ENCODE measurements at places on chromosomes 5 and 9. TPM values are rescaled to one million over a fixed set of nuclear protein-coding genes. Genes with fewer than 3 reads are reported as not detected.

GRCh38 chr5:170612256-170612678 lies 108.4 kb downstream of the KCNIP1 start:
- DNase-seq, result no peak

Gene DYNC2I2
- 60.8 TPM for polyA plus RNA-seq

Gene PAX5
- 0.09 TPM for polyA plus RNA-seq

Gene FOXD4
- 0.09 TPM for polyA plus RNA-seq

DNA sequence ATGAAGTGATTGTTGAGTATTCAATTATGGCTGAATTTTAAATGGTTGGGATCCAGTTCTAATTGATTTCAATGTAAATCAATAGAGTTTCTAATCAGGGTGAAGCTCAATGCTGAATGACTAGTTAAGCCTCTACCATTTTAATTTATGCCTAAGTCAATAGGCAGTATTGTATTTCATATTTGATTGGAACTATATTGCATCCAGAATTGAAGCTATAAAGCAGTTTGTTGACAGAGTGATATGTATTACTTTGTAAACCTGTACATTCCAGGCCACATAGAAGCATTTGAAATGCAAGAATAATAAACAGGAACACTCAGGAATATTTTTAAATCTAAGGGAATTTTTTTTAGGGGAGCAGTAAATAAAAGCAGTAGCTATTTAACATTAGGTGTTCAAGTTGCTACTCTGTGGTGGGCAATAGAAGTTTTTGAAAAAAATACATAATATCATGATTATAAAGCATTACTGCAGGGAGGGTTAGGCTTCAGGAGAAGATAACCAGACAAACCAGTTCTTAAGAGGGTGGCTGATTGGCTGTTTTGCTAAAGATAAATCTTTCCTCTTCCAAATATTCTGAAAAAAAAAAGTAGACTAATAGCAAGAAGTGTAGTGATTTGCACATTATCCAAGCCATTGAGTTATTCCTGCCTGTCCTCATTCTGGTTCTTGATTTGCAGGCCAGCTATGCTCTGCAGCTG lies 492.0 kb upstream of the MEF2C start:
- no peak for DNase-seq

Gene CRHBP
- not detected for polyA plus RNA-seq

GRCh38 chr5:68149189-68149588 lies 66.4 kb upstream of the PIK3R1 start:
- no peak for DNase-seq

Gene IL7R
- polyA plus RNA-seq, result 13.9 TPM

GRCh38 chr5:144972317-144972716 lies 801.6 kb downstream of the KCTD16 start:
- DNase-seq, result no peak

DNA sequence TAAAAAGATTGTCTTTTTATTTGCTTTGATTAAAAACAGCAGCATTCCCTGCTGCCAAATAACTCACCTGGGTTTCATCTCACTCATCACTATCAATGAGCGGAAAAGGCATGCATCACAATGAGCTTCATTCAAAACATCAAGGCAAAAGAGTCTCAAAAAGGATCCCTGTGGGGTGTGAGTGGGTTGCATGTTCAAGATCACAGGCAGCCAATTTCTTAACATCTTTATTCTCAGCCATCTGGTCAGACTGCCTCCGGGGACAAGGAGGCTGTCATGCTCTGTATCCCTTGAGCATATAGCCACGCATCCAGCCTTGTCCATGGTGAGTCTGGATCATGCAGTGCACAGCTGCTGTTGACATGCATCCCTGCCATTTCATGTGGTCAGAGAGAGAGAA lies 117.1 kb downstream of the ICE1 start:
- no peak for DNase-seq

GRCh38 chr5:56993241-56993640 lies 41.3 kb upstream of the MIER3 start:
- no peak for DNase-seq

Gene DPH7
- polyA plus RNA-seq, result 24.1 TPM

GRCh38 chr9:113912816-113913215 lies 36.7 kb downstream of the ZNF618 start:
- no peak for DNase-seq

Gene PCDHB15
- 1.5 TPM for polyA plus RNA-seq

- no peak for DNase-seq
These were observed 22.4 kb downstream of the SH3TC2 start for GRCh38 chr5:149040421-149040820.

Gene ZBED3
- 0.75 TPM for polyA plus RNA-seq

DNA sequence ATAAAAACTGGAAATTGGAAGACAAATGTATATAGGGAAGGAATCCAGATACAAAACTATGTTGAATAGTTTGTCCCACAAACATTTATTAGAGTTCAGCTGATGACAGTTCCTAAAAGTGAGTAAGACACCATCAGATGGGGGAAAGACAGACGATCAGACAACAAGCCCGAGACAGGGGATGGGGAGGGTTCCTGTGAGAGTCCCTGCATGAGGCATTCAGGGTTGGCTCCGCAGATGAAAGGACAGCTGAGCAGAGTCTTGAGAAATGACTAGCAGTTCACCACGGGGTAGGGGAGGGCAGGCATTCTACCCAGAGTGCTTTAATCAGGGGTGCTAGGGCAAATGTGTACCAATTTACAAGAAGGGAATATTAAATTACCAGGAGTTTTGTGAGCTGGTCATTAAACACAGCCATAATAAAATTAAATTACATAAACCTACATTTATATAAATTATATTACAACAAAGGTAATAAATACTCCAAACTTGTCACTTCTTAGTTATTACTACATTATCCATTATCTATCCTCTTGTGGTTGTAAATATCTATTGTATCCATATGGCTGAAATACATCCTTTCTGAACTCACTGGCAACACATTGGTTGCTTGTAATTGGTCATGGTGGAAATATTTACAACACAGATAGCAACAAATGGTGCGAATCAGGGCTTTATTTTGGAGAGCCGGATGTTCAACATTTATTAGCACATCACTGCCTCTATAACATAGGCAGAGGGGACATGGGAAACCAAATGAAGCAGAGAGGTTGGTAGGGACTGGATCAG lies 27.8 kb downstream of the TNFSF15 start:
- peak; percentile 28 for DNase-seq

Gene GFRA3
- not detected for polyA plus RNA-seq
